ENCODE measurements at places on chromosomes 6 and 20.

DNA sequence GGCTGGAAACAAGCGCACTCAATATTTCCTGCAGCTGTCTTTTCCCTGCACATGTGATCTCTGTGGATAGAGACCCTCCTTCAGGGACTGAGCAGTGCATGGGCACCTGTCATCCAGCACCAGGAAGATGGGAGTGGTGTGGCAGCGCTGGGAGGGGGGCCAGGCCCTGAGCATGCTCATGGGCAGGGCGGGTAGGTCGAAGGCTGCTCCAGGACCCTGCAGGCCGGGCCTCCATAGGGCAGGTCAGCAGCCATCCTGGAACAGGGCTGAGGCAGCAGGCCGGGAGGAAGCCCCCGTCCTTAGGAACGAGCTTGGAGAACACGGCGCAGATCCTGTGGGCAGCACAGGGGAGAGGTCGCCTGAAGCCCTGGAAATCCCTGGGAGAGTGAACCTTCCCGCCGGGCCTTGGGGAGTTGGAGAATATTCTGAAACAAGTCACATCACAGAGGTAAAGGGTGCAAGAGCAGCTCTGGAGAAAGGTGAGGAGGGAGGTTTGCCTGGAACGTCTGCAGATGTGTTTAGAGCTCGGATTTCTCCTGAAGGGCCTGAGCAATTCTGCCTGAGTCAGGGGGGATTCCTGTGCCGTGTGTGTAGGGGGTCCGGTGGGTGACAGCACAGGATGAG, 133.2 kb downstream of the SMOC2 start:
- no peak for DNase-seq

- DNase-seq, result no peak
Observed at GRCh38 chr6:80183019-80183795, 76.7 kb downstream of the BCKDHB start.

- DNase-seq, result no peak
Observed at GRCh38 chr6:169047345-169047744, 206.3 kb downstream of the THBS2 start.

DNA sequence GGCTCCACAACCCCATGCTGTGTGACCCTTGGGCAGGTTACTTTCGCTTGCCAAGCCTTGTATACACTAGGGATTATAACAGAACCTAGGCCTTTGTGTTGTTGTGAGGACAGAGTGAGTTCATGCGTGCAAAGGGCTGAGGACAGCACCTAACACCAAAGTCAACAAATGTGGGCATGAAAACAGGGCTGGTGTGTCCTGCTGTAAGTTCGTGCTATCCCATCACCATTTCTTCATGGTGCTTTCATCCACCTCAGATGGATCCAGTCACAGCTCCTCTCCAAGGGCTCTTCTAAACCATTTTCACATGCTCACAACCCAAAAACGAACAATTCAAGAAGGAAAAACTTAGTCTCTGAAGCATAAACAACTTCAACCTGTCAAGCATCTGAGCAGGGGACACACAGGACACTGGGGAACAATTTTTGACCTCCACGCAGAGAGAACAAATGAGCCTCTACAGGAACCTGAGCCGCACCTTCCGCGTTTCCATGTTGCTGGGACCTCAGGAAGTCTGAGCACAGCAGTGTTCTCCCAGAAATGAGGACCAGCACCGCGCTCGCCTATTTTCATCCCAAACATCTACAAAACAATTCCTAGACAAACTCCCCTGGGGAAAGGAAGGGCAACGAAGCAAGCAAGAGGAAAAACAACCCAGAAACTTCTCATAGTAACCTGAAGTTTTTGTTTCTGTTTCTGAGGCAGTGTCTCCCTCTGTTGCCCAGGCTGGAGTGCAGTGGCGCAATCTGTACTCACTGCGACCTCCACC, 3.1 kb downstream of the LRP11 start:
- no peak for DNase-seq

GRCh38 chr6:1496836-1497760, 107.7 kb downstream of the FOXF2 start:
- no peak for DNase-seq

DNA sequence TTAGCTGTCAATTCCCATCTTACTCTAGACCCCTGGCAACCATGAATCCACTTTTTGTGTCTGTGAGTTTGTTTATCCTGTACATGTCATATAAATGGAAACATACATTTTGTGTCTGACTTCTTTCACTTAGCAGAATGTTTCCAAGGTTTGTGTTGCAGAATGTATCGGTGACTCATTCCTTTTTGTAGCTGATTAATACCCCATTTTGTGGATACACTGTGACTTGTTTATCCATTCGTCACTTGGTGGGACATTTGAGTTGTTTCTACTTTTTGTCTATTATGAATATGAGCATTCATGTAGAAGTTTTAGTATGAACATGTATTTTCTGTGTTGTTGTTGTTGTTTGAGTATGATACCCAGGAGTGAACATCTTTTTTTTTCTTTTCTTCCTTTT, 21.4 kb downstream of the CDYL start:
- DNase-seq, result no peak

DNA sequence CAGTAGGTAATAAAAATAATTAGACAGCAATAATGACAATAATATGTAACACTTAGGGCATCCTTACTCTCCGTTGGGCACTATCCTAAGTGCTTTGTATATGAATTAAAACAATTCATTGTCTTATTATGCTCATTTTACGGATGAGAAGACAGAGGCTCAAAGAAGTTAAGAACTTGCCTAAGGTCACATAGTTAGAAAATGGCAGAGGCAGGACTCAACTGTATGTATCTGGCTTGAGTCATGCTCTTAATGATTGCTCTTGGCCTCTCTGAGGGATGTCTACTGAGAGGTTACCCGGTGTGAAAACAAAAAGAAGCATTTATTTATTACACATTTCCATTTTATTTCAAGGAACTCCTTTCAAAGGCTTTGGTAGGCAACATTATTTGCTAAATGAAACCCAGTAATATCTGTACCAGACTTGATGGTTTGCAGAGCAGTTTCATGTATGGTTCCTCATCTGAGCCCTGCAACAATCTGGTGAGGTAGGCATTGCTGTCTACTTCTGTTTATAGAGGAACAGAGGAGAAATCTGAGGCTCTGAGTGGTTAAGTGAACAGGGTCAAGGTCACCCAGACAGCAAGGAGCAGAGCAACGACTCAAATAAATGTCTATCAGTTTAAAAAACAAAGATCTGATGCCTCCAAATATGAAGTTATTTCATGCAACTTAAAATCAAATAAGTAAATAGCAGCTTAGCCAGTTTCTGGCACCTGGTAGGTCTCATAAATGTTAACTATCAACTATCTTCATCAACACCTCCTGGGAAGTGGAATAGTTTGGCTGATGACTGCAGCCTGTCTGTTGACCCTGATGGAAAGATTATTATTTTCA, 4.2 kb upstream of the PARD6B start:
- DNase-seq, result no peak

DNA sequence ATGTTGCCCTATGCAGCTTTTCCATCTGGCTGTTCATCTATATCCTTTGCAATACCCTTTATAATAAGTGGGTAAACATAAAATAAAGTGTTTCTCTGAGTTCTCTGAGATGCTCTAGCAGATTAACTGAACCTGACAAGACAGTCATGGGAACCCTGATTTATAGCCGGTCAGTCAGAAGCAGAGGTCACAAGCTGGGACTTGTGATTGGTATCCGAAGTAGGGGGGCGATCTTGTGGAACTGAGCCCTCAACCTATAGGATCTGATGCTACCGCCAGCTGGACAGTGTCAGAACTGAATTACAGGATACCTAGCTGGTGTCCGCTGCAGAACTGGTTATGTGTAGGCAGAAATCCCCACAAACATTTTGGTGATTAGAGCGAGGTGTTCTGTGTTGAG, 39.0 kb downstream of the SLC17A5 start:
- no peak for DNase-seq

DNA sequence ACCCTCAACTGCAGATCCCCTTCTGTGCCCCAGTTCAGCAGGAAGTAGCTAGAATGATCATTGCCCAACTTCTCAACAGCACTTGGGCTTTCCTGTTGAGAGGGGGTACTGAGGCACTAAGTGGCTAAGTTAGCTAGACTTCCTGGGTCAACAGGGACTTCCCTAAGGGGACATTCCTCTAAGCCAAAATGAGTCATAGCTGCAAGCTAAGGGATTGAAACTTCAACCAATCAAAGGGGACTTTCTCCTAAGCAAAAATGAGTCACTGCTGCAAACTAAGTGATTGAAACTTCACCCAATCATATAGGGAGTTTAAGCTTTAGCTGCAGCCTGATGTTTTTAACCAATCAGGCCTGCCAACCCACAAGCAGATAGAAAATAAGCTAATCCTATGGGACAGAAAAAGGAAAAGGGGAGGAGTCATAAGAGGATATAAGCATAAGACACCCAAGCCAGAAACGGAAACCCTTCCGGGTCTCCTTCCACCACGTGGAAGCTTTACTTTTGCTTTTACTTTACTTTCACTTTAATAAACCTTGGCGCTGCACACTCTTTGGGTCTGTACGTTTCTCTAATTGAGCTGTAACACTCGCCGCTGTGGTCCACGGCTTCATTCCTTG, 659.0 kb upstream of the HS3ST5 start:
- DNase-seq, result peak; percentile 17

- no peak for DNase-seq
Observed at GRCh38 chr20:44066645-44067606, 120.1 kb downstream of the JPH2 start.

DNA sequence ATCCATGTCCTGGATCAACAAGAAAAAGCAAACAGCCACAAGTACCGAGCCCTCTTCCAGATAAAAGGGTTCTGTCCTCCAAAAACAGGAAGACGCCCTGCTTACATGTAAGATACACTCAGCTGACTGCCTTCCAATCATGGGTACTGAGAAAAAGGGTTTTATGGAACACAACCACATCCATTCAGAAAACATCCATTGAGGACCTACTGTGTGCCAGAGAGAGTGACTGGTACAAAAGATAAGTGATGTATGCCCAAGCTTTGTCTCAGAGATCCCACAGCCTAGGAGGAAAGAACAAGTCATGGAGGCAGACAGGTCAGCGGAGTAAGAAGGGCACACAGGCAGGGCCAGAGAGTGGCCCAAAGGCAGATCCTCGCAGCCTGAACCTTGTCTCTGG, 94.8 kb upstream of the SSTR4 start:
- no peak for DNase-seq

DNA sequence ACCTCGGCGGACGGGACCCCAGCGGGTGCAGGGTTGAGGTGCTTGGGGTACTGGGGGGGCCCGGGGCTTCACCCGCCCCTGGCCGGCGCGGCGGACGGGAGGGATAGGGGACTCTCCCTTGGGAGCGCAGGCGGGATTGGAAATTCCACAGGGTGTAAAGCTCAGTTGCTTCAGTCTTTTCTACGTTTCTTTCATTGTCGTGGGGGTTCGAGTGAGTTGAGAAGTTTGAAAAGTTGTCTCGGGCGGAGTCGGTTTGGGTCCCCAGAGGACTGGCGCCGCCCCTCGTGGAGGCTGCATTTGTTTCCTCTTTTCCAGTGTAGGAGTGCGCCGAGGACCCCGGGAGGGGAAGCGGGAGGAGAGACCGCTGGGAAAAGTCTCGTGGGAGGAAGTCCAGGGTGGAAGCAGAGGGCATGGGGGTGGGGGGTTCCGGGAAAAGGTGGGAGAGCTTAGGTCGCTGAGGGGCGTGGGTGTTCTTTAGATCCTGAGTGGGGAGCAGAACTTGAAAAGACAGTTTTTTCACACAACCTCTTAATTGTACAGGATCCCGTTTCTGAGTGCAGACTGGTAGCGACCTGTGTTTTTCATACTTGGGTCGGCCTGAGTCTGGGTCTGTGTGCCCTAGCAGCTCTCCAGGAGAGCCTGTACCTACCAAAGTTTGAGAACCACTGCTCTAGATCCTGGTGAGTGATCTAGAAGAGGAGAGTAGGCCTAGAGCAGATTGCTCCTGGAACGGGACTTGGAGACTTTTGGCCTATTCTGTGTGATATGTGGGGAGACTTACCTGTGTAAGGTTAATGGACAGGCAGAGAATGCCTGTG, 495 bp downstream of the FAM83B start:
- DNase-seq, result no peak

GRCh38 chr20:4666001-4666479, 55.7 kb upstream of the PRND start:
- peak; percentile 87 for DNase-seq

DNA sequence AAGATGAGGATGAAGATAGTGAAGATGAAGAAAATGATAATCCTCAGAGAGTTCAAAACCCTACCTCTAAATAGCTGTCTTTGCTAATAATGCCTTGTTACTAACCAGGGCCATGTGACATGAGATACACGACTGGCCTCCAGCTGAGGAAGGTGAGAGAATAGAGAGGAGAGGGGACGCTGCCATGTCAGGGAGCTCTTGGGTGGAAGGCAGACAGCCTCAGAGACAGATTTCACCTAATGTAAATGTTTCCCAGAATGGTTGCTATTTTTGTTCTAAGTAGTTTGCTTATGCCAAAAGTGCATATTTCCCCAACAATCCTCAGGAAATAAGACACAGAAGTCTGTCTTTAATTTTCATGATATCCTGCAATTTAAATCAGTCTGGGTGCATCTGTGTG, 138.4 kb downstream of the ELOVL4 start:
- no peak for DNase-seq

GRCh38 chr6:111015389-111016124, 33.7 kb downstream of the RPF2 start:
- no peak for DNase-seq

DNA sequence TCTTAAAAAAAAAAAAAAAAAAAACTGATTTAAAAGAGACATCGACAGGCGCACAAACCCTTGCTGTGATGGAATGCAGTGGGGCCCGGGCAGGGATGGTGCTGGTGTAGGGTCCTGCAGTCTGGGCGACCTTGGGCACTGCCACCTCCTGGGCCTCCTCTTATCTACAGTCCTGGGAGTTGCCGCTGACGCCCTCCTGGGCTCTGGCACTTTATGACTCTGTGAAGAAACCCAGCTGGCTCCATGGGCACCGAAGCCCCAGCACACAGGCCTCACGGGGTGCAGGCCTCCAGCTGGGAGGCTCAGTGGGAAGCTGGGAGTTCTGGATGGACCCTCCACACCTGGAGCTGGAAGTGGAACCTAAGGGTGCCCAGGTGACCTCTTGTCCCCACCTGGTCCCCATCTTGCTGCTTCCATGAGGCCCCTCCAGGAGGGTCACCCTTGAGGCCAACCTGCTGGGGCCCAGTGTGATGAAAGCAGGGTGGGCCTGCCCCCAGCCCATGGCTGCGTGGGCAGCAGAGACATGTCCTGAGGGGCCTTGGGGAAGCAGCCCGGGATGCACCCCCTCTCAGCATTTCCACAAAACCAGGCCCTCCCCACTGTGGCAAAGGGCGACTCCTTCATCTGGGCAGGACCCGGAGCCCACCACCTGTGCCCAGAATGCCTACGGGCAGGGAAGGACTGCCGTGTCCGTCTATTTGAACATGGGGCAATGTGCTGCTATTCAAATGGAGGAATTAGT, 104.9 kb downstream of the ASXL1 start:
- DNase-seq, result no peak

GRCh38 chr6:168060521-168060931, 18.5 kb downstream of the FRMD1 start:
- DNase-seq, result no peak

GRCh38 chr6:156337801-156338200, 439.4 kb upstream of the ARID1B start:
- no peak for DNase-seq

All from activated CD4-positive, alpha-beta T cell treated with anti-CD3 and anti-CD28 coated beads, Interleukin-2, Interleukin-4, amounts not matched to agents 100 ng/mL and 50 ng/mL, durations not matched to agents 16 hours and 8 hours (primary cell).